ENCODE measurements at places on chromosomes 7 and 10. TPM values are rescaled to one million over a fixed set of nuclear protein-coding genes. Genes with fewer than 3 reads are reported as not detected.

GRCh38 chr7:20737840-20738448 lies 48.7 kb downstream of the SP8 start:
- no peak overlapping the region for H3K4me3 ChIP-seq
- H3K27ac ChIP-seq: no peak overlapping the region
- H3K27me3 ChIP-seq: no peaks in the 10 kb centered on the region
- no peaks in the 10 kb centered on the region for H3K36me3 ChIP-seq
- H3K4me1 ChIP-seq: no peaks in the 10 kb centered on the region
- DNase-seq: no peak

- H3K4me3 ChIP-seq: no peak overlapping the region
- no peaks in the 10 kb centered on the region for H3K27me3 ChIP-seq
- no peak for DNase-seq
- H3K36me3 ChIP-seq: no peaks in the 10 kb centered on the region
- no peaks in the 10 kb centered on the region for H3K4me1 ChIP-seq
- no peak overlapping the region for H3K27ac ChIP-seq
These were observed 317.0 kb downstream of the CACNA2D1 start for GRCh38 chr7:82126576-82126975.

DNA sequence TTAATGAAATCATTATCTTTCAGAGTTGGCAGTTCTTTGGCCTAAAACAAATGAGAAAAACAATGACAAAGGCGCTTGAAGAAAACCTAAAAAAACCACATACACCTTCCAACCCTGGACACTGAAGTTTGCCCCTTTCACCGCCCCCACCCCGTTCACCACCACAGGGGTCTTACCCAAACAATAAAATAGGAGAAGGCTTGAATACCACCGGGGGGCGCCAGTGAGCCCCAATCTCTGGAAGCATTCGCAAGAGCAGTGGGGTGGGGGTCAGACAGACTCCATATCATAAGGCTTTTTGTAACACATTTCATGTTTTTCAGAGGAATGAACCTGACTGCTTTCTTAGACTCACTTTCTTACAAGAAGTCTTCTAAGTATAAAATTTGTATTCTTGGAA lies 163.6 kb downstream of the PIP4K2A start:
- no peaks in the 10 kb centered on the region for H3K27me3 ChIP-seq
- peaks cover 8% of the 10 kb centered on the region for H3K4me1 ChIP-seq
- no peak overlapping the region for H3K4me3 ChIP-seq
- H3K36me3 ChIP-seq: peaks cover 12% of the 10 kb centered on the region
- DNase-seq: no peak

DNA sequence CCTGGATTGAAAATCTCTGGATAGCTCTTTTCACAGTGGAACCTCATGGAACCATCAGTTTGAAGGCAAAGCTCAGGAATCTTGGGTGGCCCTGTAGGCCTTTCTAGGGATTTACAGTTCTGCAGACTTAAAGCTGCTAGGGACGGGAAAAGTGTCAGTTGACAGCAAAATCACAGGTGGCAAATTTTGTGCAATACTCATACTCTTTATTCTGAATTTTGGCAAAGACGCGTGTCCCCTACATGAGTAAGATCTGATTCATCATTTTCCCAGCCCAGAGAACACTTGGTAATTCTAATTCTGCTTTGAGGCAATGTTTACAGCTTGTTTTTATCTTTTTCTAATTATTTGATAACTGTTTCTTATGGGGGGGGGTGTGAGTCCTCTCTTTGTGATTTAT lies 3.6 kb downstream of the LRRC17 start:
- H3K4me3 ChIP-seq: no peak overlapping the region
- no peaks in the 10 kb centered on the region for H3K36me3 ChIP-seq
- H3K27ac ChIP-seq: no peak overlapping the region
- H3K27me3 ChIP-seq: no peaks in the 10 kb centered on the region

DNA sequence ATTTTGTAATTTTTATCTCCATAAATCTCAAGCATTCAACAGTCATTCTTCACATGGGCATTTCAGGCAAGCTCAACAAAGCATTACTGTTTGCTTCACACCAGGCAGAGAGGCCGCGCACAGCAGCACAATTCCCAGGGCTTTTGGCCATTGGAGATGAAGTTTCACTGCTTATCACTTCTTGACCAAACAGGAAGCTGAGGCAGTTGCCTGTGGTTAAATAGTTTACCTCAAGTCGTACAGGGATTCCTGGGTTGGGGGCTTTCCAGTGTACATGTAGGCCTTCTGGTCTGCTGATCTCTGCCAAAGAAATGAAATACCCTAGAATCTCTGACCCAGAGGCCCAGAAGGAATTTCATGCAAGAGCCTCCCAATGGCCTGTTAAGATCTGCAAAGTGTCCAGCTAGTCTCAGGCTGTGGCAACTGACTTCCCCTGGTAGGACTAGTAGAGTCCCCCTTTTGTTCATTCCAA lies 11.2 kb upstream of the PRDX3 start:
- DNase-seq: no peak
- H3K4me3 ChIP-seq: no peak overlapping the region
- H3K36me3 ChIP-seq: no peaks in the 10 kb centered on the region
- H3K27me3 ChIP-seq: no peaks in the 10 kb centered on the region
- no peaks in the 10 kb centered on the region for H3K4me1 ChIP-seq

STEAP4 gene
- total RNA-seq: 41.7 TPM

- DNase-seq: no peak
- H3K4me3 ChIP-seq: no peak overlapping the region
- H3K36me3 ChIP-seq: no peaks in the 10 kb centered on the region
- no peaks in the 10 kb centered on the region for H3K27me3 ChIP-seq
- peaks cover 35% of the 10 kb centered on the region for H3K4me1 ChIP-seq
These were observed 60.4 kb downstream of the DNAJB6 start for GRCh38 chr7:157397036-157397720.

GRCh38 chr10:77387247-77387646 lies 250.4 kb downstream of the KCNMA1 start:
- DNase-seq: no peak
- H3K27me3 ChIP-seq: no peaks in the 10 kb centered on the region
- peaks cover 31% of the 10 kb centered on the region for H3K4me1 ChIP-seq

TRA2A gene
- total RNA-seq: 71.7 TPM

DNA sequence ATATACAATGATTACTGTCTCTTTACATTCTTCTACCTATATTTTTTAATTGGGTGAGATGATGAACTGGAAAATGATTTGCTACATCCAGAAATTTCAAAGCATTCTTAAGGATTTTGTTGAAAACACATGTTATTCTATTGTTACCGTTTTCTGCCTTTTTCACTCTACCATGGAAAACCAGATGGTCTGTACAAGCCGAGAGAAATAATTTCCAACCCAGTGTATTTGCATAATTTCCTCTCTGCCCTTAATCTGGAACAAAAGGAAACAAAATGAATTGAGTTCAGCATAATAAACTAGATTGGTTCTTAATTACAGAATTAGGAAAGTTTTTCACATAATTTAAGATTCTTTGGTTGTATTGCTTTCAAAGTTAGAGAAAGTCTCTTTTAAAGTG lies 211.2 kb downstream of the CACNB2 start:
- H3K4me3 ChIP-seq: no peak overlapping the region
- H3K4me1 ChIP-seq: no peaks in the 10 kb centered on the region
- no peak overlapping the region for H3K27ac ChIP-seq
- DNase-seq: no peak
- no peaks in the 10 kb centered on the region for H3K36me3 ChIP-seq

EDRF1 gene
- 16.5 TPM for total RNA-seq

CYP26C1 gene
- total RNA-seq: not detected
